ENCODE measurements at places on chromosomes 1 and 21.
A peak's percentile ranks its signal among the peaks of the same experiment; 100 is the strongest.

- DNase-seq: no peak
These were observed 400.3 kb upstream of the CAMK1G start for GRCh38 chr1:209183195-209183594.

DNA sequence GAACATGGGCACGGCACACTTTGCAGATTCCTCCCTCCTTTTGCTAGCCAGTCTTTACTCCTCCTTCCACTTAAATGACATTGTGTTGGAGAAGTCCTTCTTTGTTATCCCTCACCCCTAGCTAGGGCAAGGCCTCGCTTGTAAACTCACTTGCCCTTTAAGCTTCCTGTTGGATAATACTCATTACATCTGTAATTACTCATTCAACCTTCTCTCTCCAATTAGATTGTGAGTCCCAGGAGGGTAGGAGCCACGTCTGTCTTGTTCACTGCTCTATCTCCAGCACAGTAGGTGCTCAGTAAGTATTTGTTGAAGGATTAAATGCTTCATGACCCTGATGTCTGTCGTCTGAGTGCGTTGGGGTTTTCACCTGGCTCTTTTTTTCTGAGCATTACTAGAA lies 98.7 kb upstream of the USP24 start:
- no peak for DNase-seq

DNA sequence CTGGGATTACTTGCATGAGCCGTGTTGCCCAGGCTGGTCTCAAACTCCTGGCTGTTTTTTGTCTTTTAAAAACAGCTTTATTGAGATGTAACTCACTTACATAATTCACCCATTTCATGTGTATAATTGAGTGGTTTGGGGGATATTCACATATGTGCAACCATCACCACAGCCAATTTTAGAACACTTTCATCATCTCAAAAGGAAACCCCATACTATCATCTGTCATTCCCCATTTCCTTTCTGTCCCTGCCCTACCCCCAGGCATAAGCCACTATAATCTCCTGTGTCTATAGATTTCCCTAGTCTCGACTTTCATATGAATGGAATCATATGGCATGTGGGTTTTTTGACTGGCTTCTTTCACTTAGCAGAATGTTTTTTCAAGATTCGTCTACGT lies 43.3 kb downstream of the GPR137B start:
- no peak for DNase-seq

- DNase-seq: no peak
These were observed 84.5 kb downstream of the CC2D1B start for GRCh38 chr1:52281518-52281917.

- no peak for DNase-seq
These were observed 1010.3 kb downstream of the KCNT2 start for GRCh38 chr1:195597891-195598290.

- DNase-seq: no peak
These were observed 748 bp downstream of the PPP1R15B start for GRCh38 chr1:204410688-204411450.

- no peak for DNase-seq
These were observed 19.9 kb upstream of the CLDN14 start for GRCh38 chr21:36499578-36500471.

- DNase-seq: no peak
These were observed 918 bp downstream of the IFNLR1 start for GRCh38 chr1:24186031-24186710.

DNA sequence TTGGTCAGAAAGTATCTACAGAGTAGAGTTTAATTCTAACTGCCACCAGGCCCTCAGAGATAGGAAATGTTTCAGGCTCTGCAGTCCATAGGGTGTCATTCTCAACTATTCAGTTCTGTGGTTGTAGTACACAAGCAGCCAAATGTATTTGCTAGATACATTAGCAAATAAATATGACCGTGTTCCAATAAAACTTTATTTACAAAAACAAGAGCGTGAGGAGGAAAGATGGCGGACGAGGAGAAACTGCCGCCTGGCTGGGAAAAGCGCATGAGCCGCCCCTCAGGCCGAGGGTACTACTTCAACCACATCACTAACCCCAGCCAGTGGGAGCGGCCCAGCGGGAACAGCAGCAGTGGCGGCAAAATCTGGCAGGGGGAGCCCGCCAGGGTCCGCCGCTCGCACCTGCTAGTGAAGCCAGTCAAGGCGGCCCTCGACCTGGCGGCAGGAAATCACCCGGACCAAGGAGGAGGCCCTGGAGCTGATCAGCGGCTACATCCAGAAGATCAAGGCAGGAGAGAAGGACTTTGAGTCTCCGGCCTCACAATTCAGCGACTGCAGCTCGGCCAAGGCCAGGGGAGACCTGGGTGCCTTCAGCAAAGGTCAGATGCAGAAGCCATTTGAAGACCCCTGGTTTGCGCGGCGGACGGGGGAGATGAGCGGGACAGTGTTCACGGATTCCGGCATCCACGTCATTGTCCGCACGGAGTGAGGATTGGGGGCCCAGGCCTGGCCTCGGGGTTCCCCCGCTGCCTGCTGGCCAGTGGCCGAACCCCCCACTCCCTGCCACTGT lies 286.1 kb downstream of the LRRC40 start:
- no peak for DNase-seq

GRCh38 chr1:65056866-65057265 lies 90.5 kb upstream of the JAK1 start:
- DNase-seq: no peak

DNA sequence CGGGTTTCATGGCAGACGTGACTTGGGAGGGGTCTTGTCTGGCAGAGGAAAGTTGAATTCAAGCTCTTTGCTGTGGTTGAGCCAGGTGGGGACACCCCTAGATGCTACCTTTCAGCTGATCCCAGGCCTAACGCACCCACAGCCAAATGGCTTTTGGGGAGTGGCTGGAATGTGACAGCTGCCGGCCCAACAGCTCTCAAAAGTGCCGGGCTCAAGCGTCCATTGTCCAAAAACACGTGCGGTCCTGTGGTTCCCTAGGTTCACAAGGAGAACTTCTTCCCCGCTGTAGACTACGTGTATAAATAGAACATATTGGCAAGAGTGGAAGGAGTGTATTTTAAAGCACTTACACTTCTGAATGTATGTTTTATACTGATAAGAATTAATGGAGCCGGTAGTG lies 87.1 kb upstream of the ARHGEF16 start:
- DNase-seq: no peak

DNA sequence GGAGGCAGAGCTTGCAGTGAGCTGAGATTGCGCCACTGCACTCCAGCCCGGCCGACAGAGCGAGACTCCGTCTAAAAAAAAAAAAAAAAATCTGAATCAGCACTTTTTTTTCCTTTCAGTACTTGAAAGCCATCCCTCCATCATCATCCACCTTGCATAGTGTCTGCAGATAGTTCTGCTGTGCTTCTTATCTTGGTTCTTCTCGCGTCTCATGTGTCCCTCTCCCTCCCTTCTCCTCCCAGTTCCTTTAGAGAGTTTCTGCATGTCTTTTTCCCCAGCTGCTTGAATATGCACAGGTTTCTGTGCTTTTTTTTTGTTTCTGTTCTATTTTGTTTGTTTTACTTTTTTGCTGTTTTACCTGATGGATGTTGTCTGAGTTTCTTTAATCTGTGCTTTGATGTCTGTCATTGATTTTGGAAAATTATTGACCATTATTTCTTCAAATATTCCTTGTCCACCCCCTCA lies 3.9 kb upstream of the COL18A1 start:
- no peak for DNase-seq

DNA sequence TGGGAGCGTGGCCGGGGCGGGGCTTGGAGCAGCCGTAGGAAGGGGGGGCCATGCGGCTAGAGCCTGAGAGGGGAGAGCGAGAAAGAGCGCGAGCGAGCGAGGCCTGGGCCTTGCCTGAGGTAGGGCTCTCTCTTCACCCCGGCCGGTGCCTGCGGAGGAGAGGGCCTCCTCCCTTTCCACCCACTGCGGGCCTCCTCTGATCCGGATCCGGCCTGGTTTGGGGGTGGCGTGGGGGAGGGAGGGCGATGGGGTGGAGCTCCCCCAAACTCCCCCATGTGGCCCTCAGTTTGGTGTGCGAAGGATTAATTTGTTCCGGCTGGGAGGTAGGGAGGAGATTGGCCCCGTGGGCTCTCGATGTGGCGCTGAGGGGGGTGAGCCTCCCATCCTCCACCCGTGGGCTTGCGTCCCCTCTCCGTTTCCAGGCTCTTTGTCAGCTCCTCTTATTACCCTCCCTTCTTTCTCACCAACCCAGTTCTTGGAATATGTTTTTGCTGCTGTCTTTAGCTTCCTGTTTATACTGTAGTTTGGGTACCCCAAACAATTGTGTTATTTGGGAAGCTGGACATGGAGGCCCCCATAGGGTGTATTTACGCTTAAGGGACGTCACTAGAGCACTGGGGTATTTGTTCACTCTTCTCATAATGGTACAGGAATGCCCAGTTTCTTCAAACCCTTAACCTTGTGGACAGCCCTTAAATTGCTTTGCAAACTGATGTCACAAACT lies 685 bp downstream of the UBAP2L start:
- peak; percentile 34 for DNase-seq

- DNase-seq: no peak
These were observed 3.8 kb downstream of the NFIA start for GRCh38 chr1:61085983-61086644.

- DNase-seq: no peak
These were observed 306.6 kb downstream of the CTH start for GRCh38 chr1:70717656-70718055.

- no peak for DNase-seq
These were observed 180.2 kb downstream of the PTPRU start for GRCh38 chr1:29416267-29417146.

GRCh38 chr1:193613041-193613440 lies 426.6 kb upstream of the B3GALT2 start:
- DNase-seq: no peak

DNA sequence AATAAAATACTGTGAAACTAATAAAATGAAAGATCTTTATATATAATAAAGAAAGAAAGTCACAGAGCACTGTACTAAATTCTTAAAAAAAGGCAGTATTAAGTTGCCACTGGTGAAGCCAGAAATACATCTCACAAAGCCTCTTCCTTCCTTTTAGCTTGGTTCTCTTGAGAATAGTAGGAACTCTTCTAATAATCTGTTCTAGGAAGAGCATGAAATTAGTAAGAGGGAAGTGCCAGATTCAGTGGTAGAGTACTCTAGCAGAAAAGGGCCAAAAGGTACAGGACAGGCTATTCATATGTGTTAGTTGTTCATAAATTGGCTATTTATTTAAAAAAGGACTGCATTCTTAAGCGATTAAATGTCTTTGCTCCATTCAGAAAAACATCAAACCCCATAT lies 33.7 kb downstream of the CTTNBP2NL start:
- no peak for DNase-seq

DNA sequence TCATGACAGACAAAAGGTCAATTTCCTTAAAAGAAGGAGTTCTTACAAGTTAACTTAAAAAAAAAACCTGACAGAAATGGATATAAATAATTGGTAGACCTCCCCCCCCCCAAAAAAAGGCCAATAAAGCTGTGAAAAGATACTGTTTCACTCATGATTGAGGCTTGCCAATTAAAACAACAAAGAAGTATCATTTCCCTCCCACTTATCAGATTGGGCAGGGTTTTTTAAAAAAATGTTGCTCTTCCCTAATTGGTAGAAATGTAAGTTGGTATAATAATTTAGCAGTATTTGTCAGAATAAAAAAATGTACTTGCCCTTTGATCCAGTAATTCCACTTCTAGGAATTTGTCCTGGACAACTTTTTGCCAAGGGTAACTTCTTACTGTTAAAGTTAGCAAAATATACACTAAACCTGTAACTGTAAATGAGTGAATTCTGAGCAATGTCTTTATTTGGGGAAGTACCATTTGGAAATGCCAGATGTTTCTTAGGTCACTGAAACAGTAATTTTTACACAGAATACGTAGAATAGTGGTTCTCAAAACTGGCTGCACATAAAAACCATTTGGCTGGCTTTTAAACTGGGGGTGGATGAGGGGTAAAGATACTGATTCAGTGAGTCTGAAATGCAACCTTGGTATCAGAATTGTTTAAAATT lies 17.5 kb downstream of the RNF2 start:
- DNase-seq: no peak

- DNase-seq: no peak
These were observed 7.5 kb downstream of the CNN3 start for GRCh38 chr1:94919241-94920030.

GRCh38 chr1:204259782-204260181 lies 46.0 kb upstream of the GOLT1A start:
- no peak for DNase-seq

DNA sequence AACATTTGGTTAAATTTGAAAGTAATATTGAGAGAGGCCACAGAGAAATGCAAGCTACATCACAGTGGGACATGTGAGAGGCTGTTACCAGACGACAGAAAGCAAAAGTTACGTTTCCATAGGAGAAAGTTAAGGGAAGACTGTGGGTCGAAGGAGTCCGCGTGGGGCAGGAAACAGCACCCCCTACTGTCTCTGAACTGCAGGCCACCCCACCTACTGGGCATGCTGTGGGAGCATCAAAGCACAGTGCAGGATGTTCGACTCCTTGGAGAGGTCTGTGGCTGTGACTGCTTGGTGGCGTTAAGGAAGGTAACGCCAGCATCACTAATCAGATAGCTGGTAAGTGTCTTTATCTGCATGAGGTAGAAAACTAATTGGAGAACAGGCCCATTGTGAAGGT lies 123.9 kb downstream of the PTBP2 start:
- DNase-seq: no peak

GRCh38 chr1:223175633-223176032 lies 32.6 kb upstream of the TLR5 start:
- DNase-seq: no peak

GRCh38 chr1:211493876-211494653 lies 2.1 kb upstream of the RD3 start:
- no peak for DNase-seq

- DNase-seq: no peak
These were observed 86.8 kb downstream of the SMYD3 start for GRCh38 chr1:246420300-246420699.

DNA sequence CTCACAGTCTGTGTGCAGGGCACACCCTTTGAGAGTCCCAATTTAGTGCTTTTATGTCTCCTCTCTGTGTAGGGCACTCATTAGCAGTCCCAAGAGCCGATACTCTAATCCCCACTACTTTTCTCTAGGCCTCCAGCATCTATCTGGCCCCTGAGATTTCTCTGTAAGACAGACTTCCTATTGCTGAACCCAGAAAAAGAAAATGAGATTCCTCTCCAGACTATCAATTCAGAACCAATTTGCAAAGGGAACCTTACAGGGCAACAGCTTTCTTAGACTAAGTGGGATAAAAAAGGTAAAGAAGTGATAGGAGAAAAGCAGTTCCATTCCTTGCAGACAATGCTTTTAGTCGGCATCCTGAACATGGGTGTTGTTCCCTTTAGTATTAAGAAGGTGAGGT lies 172.2 kb downstream of the EDEM3 start:
- DNase-seq: no peak

DNA sequence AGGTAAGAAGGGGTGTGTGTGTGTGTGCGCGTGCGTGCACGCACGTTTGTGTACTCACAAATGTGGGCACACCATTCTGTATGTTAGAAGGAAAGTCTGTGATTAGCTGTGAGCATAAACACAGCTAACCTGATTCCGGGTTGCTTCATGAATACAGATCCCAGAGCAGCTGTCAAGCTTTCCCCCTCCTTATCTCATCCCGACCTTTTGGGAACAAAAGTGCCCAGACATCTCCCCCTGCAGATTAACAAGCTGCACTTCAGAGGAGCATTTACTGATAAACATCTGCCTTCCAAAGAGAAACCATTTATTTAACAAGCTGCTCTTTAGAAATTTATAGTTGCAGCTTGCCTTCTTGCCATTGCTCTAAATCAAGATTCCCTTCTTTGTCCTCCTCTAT lies 97.0 kb downstream of the MT1HL1 start:
- no peak for DNase-seq

- no peak for DNase-seq
These were observed 138.7 kb upstream of the ZNF648 start for GRCh38 chr1:182200025-182200812.

- DNase-seq: no peak
These were observed 1386.0 kb upstream of the ADGRL4 start for GRCh38 chr1:80392529-80392928.

GRCh38 chr21:37835481-37835880 lies 80.8 kb downstream of the KCNJ6 start:
- no peak for DNase-seq

Data from stimulated activated CD8-positive, alpha-beta memory T cell treated with anti-CD3 and anti-CD28 coated beads, Interleukin-7, amount 100 ng/mL, for 1 hour (primary cell).